ENCODE measurements at places on chromosomes 3 and 15.

DNA sequence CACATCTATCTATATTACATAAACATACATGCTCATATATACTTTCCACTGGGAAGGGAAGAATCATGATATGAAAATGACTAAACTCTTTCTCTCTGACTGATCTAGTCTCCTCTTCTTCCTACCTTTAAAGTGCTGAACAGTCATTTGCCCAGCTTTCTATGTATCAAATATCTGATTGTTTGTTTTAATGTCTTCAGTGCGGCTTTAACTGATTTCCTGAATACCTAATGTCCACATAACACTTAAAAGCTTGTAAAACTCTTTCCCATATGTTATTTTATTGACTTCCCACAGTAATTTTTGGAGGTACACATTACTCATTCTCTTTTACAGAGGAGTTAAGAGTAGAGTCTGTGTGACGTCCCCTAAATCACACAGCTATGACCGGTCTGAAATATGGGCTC, 28.2 kb downstream of the CPOX start:
- DNase-seq: no peak

GRCh38 chr3:160837394-160837980, 81.5 kb downstream of the PPM1L start:
- no peak for DNase-seq

DNA sequence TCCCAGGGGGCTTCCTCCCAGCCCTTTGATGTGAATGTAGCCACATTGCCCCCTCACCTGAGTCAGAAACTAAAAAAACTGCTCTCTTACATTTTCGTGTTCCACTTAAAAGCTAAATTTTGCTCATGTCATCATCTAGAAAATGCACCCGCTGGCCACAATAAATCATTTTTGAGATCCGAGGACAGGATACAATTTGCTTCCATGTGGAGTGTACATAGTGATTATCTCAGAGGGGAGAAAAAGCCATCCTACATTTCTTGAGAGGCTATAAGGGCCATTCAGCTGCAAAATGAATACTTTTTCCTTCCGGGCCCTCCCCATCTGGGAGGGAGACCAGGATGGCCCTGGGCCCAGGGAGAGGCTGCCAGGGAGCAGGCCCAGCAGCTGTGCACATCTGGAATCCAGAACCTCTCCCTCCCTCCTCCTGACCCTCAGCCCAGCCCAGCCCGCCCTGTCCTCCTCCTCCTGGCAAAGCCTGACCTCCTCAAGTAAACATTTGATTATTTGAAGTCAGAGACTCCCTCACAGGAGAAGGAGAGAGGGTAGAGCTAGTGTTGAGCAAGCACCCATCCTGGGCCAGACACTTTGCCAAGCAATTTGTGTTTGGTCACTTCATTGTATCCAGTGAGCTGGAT, 59.1 kb downstream of the CORO2B start:
- no peak for DNase-seq

- no peak for DNase-seq
Observed at GRCh38 chr3:115898656-115899410, 275.5 kb downstream of the GAP43 start.

GRCh38 chr3:185779461-185779860, 45.4 kb downstream of the IGF2BP2 start:
- no peak for DNase-seq

DNA sequence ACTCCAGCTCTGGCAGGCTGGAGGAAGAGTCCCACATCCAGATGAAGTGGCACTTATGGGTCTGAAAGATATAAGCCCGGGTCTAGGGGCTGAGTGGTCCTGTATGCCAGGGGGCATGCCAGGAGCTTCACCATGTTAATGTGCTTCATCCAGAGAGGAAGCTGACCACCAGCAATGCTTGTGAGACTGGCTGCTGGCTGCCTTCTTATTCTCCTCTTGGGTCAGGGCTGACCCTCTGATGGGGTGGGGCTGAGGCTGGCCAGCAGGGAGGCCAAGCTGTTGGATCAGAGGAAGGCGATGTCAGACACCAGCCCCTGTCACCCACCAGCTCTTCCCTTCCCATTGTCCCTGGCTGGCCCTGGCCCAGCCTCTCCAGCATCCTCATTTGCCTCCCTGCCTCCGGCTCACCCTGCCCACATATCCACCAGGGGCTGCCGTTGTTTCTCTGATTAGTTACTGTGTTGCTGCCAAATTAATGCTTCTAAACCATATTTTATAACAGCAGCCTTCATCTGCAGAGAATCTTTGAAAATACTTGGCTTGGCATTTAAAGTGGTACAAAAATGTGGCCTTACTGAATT, 20.4 kb upstream of the PSTPIP1 start:
- no peak for DNase-seq

- no peak for DNase-seq
Observed at GRCh38 chr3:76561494-76562236, 478.2 kb upstream of the ROBO2 start.

DNA sequence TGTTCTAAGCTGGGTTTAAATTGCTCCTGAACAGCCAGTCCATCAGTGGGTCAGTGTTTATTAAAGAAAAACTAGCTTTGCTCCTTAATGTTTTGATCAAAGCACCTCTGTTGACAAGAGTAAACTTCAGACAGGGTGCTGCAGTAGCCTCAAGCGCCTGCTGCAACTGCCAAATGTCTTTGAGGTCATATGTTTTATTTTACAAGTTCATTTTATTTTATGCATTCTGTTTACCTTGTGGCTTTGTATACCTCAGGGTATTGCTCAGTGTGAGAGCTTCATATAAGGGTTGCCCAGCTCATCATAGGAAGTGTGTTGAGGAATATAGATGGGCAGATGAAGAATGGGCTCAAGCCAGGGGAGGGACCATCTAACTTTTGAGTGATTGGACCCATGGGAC, 8.5 kb downstream of the MYZAP start:
- DNase-seq: no peak

- no peak for DNase-seq
Observed at GRCh38 chr3:50520849-50521248, 17.4 kb upstream of the CACNA2D2 start.
